ENCODE measurements at places on chromosomes 12 and 14.

- no peak for DNase-seq
Observed at GRCh38 chr12:123089140-123089539, 61.8 kb downstream of the PITPNM2 start.

GRCh38 chr14:78248501-78249090 is 78.4 kb downstream of the NRXN3 start:
- no peak for DNase-seq

DNA sequence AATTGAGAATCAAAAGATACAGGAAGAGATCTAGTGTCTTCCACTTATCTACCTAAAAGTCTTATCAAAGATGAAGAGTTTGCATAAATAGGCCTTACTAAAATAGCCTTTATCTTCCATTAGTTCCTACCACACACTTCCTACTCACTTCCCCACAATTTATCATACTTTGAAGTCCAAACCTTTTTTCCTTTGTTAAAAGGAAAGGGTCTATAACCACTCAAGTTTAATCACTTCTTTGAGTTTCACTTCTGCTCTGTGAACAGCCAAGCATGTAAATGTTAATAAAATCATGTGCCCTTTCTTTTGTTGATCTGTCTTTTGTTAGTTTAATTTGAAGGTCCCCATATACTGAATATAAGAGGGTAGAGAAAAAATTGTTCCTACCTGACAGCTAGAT is 114.5 kb downstream of the PHLDA1 start:
- no peak for DNase-seq

DNA sequence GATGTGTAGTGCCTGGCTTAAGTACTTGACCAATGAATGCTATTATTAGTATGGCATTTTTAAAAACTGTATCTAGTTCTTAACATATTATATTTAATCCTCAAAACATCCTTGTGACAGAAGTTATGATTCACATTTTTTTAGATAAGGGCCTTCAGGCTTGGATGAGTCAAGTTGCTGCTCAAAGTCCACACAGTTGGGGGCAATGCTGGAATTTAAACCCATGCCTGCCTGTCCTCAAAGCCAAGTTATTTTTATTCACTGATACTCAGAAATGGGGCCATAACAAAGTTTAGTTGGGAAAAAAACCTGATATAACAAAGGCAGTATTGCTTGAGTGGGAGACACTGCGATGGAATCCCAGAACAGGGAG is 50.6 kb downstream of the RFX4 start:
- no peak for DNase-seq

GRCh38 chr14:104747876-104748275 is 5.1 kb upstream of the SIVA1 start:
- DNase-seq, result no peak

DNA sequence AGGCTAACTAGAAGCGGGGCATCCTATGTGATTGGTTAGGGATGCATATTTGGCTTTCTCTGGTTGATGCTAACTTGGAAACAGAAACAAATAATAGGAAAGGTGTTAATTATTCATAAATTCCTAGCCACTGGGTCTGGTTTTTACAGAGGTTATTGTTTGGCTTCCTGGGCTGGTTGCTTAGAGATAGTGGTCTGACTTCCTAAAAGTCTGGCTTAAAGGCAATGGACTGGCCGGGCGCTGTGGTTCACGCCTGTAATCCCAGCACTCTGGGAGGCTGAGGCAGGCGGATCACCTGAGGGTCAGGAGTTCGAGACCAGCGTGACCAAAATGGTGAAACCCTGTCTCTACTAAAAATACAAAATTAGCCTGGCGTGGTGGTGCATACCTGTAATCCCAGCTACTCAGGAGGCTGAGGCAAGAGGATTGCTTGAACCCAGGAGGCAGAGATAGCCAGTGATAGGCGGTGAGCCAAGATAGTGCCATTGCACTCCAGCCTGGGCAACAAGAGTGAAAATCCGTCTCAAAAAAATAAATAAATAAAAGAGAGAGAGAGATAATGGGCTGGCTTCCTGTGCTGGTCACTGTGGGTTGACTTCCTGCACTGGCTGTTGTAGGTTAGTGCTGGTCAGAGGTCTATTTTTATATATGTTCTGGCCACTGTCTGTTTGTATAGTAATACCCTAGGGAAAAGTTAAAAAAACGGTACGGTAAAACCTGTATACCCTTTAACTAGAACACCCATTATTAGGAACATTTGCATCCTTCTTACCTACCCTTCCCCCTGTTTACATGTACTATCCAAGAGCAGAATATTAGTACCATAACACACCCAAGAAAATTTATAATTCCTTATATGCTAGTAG is 24.1 kb downstream of the OR6S1 start:
- no peak for DNase-seq

GRCh38 chr14:65966188-65966587 is 520.0 kb upstream of the CCDC196 start:
- no peak for DNase-seq

DNA sequence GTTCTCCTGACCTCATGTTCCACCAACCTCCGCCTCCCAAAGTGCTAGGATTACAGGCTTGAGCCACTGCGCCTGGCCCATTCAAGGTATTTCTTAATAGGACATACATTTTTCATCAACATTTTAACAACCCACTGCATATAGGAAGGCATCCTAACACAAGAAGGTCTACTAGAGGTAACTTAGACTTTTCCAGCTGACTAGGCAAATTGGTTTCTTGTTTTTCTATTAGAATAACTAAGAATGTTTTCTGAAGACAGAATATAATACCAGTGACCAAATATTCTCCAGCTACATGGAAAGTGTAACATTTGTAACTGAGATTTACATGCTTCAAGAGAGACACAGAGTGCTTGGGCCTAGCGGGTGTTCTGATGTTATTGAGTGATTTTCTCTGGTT is 14.2 kb upstream of the PRB4 start:
- DNase-seq, result no peak

- DNase-seq, result no peak
Observed at GRCh38 chr12:25256005-25256404, 5.3 kb upstream of the KRAS start.

- no peak for DNase-seq
Observed at GRCh38 chr12:75996861-75997447, 34.6 kb downstream of the PHLDA1 start.

GRCh38 chr14:67526676-67527459 is 6.2 kb upstream of the PLEKHH1 start:
- peak; percentile 3 for DNase-seq

DNA sequence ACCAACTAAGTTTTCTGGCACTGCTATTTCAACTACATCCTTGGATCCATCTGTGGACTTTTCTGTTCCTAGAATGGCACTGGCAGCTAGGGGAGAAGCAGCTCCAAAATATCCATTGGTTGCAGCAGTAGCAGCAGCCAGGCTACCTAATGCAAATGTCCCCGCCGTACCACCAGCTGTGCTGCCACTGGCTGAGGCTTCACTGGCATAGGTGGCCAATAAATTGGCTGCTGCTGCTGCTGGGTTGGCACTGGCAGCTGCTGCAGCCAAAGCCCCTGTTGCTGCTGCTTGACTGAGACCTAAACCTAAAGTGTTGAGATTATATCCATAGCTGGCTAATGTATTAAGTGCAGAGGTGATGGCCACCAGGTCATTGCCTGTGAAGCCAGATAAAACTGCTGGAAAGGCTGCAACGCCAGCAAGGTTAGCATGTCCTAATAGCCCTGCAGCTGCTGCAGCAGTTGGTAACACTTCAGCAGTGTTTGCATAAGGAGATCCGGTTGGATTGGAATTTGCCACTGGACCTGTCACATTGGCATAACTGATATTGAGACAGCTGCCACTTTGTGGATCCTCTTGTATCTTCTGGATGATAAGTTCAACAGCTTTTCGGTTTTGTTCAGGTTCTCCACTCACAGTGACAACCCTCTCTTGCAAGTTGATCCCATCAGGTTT is 149.5 kb downstream of the NOVA1 start:
- DNase-seq, result no peak

DNA sequence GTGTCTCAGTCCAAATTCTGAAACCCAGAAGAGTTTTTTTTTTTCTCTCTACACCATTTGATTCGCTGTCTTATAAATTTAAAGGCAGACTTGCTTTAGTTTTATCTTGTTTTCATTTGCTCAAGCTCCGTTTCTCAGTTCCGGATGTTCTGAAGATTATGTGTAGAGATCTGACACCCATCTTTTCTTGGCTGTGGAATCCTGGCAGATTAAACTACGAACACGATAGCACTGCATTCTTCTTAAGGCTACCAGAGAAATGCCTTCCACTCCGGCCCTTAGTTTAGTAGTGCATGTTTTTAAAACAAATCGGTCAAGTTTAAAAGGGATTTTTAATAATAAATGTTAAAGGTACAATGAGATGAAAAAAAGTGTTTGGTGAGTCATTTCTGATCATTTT is 106.4 kb downstream of the LMO3 start:
- DNase-seq, result no peak
